ENCODE measurements at places on chromosomes 7 and 10.

DNA sequence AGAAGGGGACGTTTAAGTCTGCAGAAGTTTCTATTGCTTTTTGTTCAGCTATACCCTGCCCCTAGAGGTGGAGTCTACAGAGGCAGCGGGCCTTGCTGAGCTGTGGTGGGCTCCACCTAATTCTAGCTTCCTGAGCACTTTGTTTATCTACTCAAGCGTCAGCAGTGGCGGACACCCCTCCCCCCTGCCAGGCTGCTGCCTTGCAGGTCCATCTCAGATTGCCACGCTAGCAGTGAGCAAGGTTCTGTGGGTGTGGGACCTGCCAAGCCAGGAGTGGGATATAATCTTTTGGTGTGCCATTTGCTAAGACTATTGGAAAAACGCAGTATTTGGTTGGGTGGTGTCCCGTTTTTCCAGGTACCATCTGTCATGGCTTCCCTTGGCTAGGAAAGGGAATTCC is 147.3 kb upstream of the PRPS1L1 start:
- no peak for DNase-seq

DNA sequence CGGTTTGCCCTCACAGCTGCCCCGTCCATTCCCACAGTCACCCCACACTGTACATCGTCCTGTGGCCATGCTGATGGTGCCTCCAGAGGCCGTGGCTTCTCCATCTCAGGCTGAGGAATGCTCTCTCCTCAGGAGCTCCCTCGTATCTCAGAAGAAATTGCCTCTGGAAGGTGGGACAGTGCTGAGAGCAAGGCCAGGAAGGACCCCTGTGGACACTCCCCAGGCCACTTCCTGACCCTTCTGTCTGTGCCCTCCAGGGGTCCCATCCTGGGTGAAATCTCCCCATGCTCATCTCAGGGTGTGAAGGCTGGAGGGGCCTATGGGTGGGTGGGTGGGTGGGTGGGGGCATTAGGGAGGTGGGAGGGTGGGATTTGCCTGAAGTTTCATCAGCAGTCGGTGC is 454.3 kb downstream of the PLXNA4 start:
- DNase-seq = no peak

DNA sequence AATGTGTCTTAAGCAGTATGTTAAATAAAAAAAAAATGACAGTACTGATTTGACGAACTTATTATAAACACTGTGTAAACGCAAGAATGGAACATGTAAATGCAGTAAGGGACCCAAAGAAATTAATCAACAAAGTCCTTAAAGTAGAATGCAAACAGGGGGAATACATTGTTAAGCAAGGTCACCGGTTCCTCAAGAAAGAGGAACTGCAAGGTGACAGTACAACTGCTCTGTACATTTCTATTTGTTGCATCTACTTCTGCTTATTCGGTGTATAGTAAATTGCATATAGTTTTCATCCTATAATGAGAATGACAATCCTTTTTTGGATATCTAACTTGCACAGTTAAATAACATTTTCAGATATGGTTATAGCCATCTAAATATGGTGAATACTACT is 387.0 kb upstream of the SEMA3D start:
- no peak for DNase-seq

DNA sequence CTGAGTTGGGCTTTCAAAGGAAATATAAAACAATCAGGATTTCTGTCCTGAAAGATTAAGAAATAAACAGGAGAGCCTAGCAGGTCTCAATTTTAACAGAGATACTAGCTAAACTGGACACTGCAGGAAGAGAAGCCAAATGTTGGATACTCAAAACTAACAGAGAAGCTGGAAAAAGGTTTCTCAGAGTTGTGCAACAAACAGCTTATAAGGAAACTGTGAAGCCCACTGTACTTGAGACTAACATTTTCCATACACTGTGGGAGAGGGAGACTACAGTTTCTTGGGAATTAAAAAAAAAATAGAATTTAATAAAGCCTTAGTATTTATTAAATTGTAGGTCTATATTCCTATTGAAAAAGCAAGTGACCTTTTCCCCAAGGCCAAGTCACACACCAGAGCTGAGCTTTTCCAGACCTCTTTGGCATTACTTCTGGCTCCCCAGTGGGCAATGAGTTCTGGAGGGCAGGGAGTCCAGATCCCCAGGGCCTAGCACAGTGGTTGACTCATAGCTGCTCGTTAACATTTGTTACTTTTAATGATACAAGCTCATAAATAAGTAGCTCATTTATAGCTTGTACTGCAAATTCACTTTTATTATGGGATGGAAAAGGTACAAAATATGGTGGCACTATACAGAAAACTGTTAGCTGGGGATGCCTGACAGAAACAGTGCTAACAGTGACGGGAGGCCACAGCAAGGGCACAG is 68.3 kb downstream of the MINDY3 start:
- no peak for DNase-seq

DNA sequence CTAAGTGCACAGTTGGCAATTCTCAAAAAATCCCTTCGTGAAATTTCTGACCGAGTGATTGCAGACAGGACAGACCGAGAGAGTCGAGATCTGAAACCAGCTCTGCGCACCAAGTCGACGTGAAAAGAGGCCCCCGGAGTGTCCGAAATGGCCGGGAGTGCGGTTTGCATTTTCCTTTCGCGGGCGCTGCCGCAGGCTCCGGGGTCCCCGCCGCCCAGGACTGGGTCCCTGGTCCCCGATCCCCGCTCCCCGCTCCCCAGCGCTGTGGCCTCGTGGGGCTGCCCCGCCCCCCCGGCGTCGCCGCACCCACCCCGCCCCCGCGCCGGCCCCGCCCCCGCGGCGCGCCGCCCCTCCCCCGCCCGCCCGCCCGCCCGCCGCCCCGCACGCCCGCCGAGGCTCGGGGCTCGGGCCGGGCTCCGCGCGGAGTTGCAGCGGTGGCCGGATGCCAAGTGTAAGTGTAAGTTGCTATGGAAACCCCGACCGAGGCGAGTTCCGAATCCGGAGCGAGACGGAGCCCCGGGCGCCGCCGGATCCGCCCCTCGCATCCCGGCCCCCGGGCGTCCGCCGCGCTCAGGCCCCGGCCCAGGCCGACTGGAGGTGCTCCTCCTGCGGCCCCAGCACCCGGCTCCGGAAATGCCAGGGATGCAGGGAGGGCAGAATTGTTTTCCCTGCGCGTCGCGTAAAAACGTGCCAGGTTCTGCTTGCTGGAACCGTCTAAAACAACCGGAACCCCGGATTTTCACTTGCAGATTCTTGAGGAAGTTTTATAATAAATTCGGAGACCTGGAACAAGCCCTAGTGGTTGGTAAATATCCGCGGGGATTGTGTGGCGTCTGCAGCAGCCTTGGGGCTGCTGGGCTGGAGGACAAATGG is 4.6 kb downstream of the BMI1 start:
- no peak for DNase-seq

GRCh38 chr7:23065974-23066373 is 39.6 kb upstream of the KLHL7 start:
- no peak for DNase-seq

- no peak for DNase-seq
Observed at GRCh38 chr7:44374007-44374763, 48.8 kb upstream of the CAMK2B start.

Measured in activated CD4-positive, alpha-beta T cell treated with anti-CD3 and anti-CD28 coated beads, Interleukin-2, amount 50 U/mL, for 4 hours (primary cell).